DMS79 treated with DMSO at 0.1 percent for 48 hours (cell line): ENCODE measurements at places on chromosomes 2 and 18.

- no peak for DNase-seq
These were observed 1814.7 kb upstream of the CELF4 start for GRCh38 chr18:39380186-39380725.

DNA sequence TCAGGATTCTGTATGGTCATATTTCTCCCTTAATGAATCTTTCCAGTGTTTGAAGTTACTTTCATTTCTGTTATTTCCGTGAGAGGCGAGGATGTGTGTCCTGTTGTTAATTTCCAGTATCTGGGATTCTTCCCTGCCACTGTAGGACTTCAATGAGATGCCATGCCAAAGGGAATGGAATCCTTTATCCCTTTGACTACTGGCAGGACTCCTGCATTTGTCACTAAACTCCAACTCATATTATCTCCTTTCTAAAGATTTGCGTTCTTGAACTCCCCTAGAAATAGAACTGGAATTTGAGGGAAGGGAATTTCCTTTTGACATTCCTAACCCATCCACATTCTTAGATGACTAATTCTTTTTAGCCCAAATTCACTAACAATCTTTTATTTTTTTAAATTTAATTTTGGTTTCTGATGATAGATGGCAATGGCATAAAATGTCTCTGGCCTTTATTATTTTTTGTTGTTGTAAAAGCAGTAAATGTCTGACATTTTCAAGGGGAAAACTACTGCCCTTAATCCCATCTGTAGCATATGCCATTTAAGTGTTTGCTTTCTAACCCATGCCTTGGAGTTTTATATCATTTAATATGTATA, 87.8 kb upstream of the EML6 start:
- no peak for DNase-seq

DNA sequence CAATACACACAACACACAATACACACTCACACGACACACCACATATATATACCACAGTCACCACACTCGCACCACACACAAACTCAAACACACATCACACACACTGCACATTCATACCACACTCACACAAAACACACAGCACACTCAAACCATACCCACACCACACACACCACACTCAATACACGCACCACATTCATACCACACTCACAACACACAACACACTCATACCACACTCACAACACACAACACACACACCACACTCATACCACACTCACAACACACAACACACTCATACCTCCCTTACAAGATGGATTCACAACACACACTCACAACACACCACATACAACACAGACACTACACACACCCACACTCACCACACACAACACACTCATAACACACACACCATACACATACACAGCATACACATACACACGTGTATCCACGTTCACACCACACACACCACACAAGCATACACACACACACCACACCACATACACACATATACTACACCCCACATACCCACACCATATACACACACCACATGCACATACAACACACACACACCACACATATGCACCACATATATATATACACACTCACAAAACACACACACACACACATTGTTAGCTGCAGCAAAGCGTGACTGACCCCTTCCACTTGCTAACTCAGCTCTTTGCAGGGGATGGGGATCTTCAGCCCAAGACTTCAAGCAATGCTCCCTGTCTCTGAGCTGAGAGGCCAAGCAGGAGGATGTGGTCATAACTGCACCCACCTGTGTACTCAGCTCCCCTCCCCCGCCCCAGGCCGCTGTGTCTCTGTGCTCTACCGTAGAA, 59.0 kb downstream of the SDC1 start:
- DNase-seq, result no peak

GRCh38 chr2:232538671-232539070, 821 bp upstream of the CHRNG start:
- no peak for DNase-seq

DNA sequence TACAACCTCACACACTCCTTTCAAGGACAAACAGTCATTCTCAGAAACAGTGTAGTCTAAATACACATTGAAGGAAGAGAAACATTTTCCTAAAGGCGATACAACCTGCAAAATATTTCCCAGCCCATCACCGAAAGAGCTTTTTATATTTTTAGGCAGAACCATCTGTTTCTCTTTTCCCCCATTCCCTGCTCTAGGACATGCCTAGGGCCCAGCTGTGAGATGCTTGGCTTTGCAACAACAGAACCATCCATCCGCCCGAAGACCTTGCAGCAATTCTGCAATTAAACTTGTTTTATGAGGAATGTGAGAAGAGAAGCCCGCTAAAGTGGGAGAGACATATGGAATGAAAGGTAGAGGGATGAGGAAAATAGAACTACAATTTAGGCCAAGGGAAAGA, 105.6 kb upstream of the RFX8 start:
- DNase-seq, result no peak
